ENCODE measurements at places on chromosomes 7 and 10.
A peak's percentile ranks its signal among the peaks of the same experiment; 100 is the strongest.

GRCh38 chr7:4181446-4181845 lies 500.6 kb upstream of the FOXK1 start:
- DNase-seq: no peak

DNA sequence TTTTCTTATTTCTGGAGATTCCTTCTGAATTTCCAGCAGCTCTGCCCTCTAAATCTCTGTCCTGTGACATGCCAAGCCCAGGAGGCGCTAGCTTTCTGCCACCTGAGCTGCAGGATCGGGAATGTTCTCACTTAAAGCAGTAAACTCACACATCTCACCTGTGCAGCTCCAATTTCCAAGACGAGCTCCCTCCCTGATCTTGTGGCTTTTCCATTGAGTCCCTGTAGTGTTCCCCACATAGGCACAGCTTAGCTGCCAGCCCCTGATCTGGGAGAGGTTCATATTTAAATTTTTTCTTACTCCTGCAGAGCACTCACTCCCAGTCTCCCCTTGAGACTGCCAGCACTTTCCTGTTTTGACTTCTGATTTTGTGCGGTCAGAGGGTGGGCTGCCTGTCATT lies 479.3 kb downstream of the GLRX3 start:
- DNase-seq: no peak

DNA sequence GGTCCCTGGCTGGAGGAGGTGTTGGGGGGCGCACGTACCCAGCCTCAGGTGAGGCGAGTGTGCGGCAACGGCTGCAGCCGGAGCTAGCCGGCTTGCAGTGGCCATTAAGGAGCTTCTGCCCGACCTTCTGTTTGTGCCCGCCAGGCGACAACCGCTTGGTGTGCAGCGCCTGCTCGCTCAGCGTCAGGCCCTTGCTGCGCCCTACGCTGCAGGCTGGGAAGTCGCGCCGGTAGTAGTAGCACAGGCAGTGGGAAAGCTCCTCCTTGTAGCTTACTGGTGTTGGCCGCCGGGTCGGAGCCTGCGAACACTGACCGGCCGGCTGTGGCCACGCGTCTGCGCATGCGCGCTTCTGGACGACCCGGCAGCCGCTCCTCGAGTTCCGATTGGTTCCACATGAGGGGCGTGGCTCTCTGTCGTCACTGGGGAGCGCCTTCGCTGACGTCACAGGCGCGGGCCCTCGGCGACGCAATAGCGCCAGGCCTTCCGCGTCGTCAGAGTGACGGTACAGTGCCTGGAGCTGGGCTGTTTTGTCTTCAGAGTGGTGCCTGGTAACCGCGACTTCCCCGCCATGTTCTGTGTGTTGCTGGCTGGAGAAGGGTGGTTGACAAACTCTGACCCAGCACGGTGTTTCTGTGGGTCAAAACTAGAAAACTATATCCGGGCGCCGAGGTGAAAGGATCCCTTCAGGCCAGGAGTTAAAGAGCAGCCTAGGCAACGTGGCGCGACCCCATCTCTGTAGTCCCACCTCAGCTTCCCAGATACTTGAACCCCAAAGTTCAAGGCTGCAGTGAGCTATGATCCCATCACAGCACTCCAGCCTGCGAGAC lies 76.3 kb upstream of the TMEM248 start:
- DNase-seq: peak; percentile 99

DNA sequence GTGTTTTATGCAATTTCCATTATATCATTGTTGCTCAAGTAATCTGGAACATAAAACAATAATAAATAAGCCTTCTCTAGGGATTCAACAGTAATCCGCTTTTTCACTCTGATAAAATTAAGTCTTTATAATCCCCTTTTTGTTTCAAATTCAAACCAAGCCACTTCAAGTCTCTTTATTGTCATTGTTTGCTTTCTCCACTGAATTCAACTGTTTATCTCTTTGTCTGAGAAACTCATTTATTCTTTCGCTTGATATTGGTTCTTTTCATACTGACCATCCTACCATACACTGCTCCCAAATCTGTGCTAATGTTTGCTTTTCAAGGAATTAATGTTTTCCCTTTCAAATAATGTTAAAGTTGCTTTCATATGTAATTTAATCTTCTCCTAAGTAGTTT lies 550.4 kb upstream of the PCDH15 start:
- DNase-seq: no peak

DNA sequence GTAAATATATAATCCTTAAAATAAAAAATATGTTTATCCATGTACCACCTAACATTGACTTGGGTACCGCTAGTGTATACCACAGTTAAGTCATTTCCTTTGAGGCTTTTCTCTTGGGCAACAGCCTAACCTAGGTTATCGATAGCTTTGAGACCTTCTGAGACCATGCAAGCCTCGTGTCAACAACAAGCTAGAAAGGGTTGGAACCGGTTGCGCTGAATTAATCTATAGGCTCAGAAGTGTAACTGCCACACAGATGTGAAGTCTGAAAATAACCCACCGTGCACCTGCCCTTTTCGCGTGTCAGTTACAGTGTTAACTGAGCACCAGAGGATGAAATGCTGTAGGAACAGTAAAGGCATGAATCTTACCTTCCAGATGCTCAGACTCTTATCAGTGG lies 59.8 kb downstream of the ARID5B start:
- no peak for DNase-seq

DNA sequence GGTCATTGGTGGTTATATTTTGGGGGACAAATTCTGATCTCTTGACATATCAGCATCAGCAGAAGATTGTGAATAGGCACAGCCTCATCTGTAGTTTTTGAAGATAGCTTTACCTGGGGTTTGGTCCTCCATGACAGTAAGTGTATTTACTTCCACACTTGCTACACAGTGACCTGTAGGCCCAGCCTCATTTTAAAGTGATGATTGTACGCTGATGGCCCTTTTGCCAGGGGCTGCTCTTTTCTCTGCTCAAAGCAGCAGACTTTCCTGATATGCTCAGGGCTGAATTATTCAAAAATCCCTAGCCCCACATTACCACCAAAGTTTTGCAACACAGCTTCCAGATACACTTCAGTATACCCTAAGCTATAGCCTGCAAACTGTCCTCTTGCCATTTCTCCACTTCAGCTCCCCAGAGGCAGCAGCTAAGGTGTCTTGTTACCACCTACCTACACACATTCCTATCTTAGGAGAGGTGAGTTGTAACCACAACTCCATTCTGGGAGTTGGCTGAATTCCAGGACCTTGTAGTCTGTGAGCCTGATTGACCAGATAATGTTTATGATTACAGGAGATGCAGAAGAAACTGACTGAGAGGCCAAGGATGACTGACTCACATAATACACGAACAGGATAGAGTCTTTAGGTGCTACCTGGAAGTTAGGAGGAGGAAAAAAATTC lies 6.0 kb downstream of the ASB4 start:
- no peak for DNase-seq

DNA sequence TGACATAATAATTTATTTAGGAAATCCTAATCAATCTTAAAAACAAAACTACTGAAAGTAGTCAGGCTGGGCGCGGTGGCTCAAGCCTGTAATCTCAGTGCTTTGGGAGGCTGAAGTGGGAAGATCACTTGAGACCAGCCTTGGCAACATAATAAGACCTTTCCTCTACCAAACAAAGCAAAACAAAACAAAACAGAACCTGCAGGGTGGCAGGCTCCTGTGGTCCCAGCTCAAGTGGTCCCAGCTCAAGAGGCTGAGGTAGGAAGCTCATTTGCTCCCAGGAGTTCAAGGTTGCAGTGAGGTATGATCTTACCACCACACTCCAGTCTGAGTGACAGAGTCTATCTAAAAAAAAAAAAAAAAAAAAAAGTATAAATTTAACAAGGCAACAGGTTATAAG lies 748.0 kb downstream of the CNTNAP2 start:
- DNase-seq: no peak

DNA sequence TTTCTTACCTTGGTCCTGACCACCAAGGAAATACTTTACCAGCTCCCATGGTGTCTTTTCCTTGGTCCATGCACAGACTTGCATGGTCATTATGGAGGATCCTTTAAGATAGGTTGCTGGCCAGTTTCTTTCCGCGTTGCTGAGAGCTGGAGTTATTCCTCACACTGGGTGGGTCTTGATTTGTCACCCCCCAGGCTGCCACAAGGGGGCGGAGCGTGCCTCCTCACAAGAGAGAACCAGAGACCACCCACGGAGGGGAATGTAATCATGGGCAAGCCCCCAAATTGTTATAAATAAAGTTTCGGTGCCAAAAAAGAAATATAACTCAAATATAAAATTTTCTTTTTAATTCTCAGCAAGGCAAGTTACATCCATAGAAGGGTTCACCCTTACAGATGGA lies 10.5 kb upstream of the TRIM24 start:
- peak; percentile 8 for DNase-seq

DNA sequence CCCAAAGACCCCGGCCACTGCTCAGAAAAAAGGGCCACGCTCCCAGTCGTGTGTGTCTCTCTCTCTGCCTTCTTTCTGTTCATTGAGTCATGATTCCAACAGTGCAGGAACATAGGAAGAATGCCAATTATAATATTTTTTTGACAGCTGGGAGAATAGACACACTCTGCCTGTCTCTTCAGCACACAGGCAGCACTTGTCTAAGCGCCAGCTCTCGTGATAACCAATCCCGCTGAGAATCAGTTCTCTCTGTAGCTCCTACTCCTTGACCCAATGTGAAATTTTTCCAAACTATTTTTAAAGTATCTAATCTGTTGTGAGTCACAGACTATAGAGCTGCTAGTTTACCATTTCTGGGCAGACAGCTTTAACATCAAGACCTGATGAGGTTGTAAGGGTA lies 145.7 kb upstream of the RHEB start:
- DNase-seq: no peak

GRCh38 chr7:145211211-145211610 lies 375.4 kb upstream of the TPK1 start:
- DNase-seq: no peak

- DNase-seq: no peak
These were observed 204.1 kb downstream of the EBF3 start for GRCh38 chr10:129760003-129760315.

- no peak for DNase-seq
These were observed 468.7 kb downstream of the KCNMA1 start for GRCh38 chr10:77168861-77169260.

DNA sequence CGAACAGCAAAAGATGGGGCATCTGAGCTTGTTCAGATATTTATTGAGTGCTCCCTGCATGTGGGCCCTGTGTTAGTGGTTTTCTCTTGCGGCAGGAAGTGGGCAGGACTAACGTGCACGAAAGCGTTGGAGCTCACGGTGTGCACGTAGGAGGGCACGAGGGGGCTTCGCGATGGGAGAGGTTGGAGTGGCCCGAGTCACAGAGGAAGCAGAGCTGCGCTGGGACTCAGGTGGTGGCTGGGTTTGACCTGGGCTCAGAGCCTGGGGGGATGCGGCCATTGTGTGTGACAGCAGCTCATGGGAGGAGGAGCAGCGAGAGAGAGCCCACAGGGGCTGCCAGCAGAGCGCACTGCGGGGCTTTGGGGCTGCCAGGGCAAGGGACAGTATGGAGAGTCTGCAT lies 7.7 kb downstream of the ZSCAN25 start:
- peak; percentile 49 for DNase-seq

DNA sequence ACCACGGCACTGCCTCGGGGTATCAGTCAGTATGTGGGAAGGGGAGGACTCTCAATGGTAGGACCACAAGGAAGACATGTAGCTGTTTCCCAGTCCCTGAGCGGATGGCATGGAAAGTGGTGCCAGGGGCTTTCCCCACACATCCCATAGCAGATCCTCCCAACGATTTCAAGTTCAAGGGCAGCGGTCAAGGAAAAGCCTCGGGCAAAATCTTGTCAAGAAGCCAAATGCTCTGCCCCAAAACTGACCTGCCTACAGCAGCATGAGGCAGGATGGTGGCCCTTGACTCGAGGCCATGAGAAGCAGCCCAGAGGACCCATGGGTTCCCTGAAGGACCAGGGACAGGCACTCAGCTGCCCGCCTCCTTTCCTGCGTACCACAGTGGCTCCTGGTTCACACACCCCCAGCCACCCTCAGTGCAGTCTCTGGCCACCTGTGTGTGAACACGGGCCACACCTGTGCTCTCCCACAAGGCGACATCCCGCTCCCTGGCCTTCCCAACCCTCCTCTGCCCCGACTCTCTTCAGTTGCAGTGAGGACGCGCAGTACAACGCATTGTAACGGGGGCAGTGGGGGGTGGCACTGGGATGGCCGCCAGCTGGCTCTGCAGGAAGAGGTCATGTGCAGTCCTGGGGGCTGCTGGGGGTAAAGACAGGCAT lies 43.6 kb downstream of the CTBP2 start:
- DNase-seq: no peak

DNA sequence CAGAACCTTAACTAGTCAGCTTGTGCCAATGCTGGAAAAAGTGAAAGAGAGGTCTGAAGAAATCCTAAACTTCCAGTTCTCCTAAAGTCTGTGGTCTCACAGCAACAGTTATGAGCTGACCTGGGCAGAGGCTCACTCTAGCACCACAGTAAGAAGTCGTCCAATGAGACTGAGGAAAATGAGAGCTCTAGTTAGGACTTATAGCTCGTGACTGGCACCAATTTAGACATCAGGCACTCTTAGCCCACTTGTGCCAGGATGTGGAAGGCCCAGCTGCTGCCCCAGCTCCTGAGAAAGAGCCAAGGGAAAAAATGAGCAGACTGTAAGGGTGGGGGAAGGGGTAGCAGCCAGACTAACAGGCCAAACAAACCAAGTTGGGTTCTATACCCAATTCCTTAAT lies 7.6 kb downstream of the MMS19 start:
- DNase-seq: no peak

- no peak for DNase-seq
These were observed 20.4 kb downstream of the TEX36 start for GRCh38 chr10:125662584-125662983.

GRCh38 chr7:44615149-44615611 lies 8.8 kb downstream of the OGDH start:
- DNase-seq: no peak

DNA sequence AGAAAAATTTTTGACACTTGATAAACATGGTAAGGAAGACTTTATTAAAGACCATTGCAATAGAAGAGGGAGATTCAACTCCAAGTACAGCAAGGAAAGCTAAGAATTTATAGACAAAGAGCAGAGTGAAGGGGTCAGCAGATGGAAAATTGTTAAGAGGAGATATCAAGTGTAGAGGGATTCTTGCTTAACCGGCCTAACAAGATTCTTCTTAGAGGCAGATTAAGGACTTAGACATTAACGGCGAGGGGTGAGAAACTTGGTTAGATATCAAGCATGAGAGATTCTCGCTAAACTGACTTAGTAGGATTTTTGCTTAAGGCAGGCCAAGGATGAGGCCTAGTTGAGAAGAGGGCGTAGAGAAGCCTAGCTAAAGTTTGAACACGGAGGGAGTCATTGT lies 76.0 kb downstream of the ITGB1 start:
- DNase-seq: no peak

DNA sequence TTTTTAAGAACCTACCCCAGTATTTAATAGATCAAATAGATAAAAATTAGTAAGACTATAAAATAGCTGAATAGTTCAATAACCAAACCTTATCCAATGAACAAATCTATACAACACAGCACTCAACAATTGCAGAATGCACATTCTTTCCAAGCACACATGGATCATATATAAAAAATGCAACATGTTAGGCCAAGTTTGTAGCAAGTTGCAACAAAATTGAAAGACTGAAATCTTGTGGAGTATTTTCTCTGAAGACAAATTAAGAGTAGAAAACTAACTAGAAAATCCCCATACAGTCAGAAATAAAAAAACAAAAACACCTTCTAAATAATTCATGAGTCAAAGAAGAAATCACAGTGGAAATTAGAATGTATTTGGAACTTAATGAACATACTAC lies 317.3 kb downstream of the PHTF2 start:
- DNase-seq: no peak
